H1 (cell line): ENCODE measurements at places on chromosomes 2 and 18. TPM values are rescaled to one million over a fixed set of nuclear protein-coding genes. Genes with fewer than 3 reads are reported as not detected.

DNA sequence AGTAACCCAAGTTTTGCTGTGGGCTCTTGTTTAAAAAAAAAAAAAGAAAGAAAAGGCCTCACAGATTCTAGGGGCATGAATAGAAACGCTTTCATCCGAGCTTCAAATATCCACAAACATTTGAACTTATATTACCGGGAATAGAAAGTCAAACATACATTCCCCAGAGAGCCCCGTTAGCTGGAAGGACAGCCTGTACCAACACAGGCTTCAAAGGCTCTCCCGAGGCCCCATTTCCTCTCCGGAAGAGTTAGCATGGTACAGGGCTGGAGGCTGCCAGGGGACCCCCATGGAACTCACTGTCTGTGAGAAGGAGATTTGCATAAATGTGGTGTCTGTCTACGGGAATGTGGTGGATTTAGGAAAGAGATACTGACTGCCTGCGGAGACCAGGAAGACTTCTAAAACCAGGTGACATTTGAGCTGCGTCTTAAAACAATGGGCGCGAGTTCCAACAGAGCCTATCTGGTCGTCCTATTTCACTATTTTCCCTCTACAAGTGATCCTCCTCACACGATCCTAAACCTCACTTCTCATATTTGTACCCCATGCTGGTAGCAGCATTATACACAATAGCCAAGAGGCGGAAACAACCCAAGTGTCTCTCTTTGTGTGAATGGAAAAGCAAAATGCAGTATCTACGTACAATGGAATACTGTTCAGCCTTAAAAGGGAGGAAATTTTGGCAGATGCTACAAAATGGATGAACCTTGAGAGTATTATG is 820 bp upstream of the MATN3 start:
- DNase-seq = no peak

GRCh38 chr18:45553723-45554388 is 61.4 kb upstream of the SLC14A2 start:
- no peak for DNase-seq

- no peak for DNase-seq
These were observed 136.1 kb upstream of the LGALSL start for GRCh38 chr2:64317707-64318475.

DNA sequence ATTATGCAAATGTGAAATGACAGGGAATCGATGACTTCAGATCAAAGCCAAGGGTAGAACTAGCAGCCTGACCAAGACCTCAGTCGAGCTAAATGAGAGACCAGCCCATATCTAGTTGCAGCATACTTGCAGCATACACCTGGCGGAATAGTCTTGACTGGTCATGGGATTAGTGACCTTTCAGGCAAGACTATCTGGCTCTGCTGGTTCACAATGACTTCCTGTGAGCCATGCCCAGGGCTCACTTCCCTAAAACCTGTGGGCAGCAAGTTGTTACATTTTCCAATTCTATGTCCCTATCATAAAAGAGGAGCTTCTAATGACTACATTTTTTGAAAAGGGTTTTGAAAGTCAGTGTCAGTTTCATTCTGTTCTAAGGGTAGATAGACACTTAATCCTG is 1624.9 kb upstream of the CELF4 start:
- no peak for DNase-seq

DNA sequence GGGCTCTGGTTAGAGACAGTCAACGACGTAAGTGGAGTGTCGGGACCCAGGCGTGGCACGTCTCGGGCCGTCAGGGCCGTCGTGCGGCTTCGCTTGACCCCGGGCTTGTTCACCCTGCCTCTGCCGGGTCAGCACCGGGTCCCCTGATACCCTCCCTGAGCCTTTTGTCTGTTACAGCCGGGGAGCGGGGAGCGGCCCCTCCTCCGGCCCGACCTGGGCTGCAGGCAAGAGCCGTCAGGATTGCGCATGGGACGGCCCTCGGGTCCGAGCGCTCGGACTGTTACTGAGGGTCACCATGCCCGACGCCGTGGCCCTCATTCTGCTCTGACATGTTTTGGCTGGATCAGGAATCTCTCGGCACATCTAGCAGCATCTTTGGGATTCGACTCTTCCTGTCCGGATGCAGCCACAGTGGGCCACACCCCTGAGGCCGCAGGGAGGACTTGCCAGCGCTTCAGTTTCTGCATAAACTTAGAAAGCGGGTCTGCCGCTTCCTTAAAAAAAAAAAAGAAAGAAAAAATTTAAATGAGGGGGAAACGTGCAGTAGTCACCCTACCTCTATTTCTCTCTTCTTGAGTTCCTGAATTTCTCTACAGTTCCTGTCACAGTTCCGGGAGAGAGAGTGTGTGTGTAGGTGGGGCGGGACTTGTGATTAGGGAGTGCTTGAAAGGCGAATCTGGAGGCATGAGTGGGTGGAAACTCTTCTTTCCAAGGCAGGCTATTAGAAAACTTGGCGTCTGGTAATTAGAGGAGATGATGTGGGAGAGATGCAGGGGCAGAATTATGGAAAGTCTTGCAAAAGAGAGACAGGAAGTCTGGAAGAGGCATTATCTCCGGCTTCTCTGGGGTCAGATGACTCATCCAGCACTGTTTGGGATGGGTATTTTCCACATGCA is 909 bp downstream of the TMEM87B start:
- no peak for DNase-seq

DNA sequence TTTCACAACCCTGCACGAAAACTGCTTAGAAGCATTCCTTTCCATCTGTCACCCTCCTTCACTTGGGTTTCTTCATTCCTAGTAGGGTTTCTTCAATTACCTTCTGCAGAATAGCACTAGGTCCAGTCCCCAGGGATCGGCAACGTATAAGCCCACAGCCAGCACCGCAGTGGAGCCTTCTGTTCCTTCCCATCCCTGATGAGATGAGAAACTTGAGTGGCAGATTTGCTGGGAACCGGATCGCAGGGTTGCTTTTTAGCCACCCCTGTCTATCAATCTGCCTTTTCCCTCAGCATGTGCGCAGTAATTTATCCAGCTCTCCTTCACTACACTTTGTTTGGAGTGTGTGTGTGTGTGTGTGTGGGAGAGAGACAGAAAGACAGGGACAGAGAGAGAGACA is 94.2 kb downstream of the CD8B2 start:
- no peak for DNase-seq

DNA sequence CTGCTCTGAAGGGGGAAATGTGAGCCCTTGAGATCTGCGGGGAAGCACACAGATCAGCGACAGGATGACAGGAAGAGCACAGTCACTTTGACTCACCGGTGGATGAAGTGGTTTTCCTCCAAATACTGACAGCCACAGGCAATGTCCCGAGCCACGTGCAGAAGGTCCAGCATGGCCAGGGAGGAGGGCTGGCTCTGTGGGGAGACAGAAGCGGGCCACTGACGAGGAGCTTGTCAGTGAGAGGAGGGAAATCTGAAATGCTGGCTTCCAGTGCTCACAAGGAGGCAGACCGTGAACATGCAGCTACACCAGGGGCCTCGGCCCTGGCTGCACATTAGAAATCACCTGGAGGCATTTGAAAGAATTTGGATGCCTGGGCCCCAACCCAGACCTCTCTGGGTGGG is 98.7 kb downstream of the CLIP4 start:
- no peak for DNase-seq

DNA sequence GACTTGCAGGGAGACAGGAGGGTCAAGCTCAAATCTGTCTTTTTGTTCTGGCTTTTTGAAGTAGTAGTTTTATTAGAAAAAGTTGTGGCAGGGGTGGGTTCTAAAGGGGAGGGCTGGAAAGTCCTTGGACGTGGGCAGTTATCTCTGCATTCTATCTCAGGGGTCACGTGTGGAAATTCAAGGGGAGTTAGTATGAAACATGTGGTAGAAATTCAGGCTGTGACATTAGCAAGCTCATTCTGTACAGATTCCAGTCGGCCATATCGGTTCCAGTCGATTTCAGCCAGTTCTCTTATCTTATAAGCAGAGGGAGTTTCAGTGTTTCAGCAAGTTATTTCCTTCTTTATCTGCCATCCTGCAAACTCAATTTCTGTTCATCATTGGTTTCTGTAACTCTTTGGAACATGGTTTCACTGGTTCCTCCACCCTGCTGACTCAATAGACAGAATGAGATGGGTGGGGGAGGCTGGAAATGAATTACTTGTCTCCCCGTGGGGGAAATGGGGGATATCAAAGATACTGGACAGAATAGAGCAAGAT is 53.0 kb downstream of the RAB27B start:
- DNase-seq = no peak

DNA sequence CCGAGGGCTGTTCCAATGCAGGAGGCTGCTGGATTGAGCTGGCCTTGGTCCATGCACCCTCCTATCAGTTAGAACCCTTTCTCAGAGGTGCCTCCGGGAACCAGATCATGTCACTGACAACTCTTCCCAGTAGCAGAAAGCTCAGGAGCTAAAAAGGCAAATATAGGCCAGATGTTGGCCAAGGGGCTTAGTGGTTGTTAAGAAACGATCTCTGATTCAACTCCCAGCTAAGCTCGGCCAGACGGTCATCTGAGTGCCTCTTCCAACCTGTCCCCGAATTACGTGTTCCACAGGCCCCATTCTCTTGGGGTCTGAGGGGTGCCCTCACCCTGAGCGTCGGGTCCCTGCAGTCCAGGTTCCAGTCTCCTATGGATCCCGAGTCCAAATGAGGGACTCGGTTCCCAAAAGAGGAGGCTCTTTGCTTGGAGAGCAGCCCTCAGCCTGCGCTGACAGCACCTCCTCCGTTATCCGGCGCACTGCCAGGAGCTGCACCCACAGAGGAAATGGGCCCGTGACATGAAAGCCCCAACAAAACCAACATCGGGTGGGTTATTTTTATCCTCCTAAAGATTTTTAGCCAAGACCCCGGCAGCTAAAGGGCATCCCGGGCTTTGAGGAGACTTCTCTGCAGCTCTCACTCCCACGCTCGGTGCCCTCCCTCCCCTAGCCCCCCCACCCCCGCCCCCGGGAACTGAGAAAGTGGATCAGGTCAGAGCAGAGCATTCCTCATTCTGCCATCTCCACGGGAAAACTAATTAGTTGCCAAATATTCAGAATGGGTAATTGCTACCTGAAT is 106.6 kb upstream of the ID2 start:
- DNase-seq = no peak

DNA sequence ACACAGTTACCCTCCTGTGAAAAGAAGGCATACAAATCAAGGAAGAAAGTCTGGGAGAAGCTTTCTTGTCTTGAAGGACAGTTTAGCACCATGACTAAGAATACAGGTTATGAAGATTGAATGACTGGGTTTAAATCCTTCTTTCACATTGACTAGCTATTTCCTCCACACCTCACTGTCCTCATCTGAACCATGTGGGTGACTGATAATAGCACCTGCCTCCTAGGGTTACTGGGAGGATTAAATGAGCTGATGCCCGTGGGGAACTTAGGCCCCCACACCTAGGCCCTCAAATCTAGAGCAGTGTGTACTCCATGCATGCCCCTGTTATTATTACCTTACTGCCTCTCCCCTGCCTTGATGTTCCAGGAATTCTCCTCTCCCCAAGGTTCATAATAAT is 202.9 kb downstream of the FBXO15 start:
- no peak for DNase-seq

- DNase-seq = no peak
These were observed 1.5 kb downstream of the PELI1 start for GRCh38 chr2:64142741-64143168.

- DNase-seq = no peak
These were observed 1.4 kb downstream of the RPRD1A start for GRCh38 chr18:36066001-36066400.

DNA sequence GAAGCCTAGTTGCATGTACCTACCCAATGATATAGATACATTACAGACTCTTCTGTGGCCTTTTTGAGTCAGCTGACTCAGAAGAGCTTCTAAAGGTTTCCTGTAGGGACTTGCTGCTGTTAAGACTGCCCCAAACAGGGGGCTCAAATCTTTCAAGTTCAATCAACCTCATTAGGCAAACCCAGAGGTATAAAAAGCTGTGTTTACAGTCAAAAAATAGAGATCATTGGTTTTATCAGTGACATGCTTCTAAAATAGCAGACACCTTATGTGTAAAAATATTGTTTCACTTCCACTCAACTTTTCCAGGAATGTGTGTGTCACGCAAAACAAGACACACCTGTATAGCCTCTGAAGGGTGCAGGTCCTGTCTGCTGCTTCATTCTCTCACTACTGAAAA is 624.3 kb upstream of the FANCL start:
- DNase-seq = no peak

GRCh38 chr2:133486771-133487191 is 81.5 kb downstream of the NCKAP5 start:
- DNase-seq = no peak

DNA sequence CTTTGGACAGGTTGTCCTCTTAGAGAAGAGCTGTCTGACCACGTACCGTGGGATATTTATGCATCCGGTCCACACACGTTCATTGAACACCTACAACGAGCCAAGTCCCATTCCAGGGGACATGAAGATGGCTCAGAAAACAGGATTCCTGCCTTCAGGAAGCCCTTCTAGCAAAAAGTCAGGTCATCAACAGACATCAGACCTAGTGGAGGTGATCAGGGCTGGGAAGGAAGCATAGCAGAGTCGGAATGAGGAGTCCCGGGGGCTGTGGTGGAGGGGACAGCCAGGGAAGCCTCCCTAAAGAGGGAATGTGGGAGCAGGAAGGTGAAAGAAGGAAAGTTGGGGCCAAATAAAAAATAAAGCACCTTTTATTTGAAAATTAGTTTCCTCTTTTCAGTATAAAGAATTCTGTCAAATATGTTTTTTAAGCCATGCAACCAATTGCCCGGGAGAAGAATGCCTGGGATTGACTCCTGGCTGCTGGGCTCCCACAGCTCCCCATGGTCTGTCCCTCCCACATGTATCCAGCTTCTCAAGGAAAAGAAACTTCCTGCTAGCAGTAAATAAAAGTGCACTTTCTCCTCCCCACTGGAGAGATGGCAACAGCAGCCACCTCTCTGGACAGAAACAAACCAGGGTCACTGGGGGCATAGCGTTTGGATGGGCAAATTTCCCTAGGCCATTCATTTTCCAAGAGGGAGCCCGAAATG is 144.8 kb downstream of the SMAD7 start:
- peak; percentile 26 for DNase-seq

- no peak for DNase-seq
These were observed 306.9 kb upstream of the NT5C1B start for GRCh38 chr2:18896125-18896764.

The RESP18 gene
- total RNA-seq = not detected in 2 replicates

The CETN1 gene
- not detected in 2 replicates for total RNA-seq

The DES gene
- 1.5 and 1.8 TPM in 2 replicates for total RNA-seq

The ALKAL2 gene
- 10.4 and 11.5 TPM in 2 replicates for total RNA-seq

The FBXO36 gene
- 2.8 and 3.4 TPM in 2 replicates for total RNA-seq
